ENCODE measurements at places on chromosomes 7 and 10.

DNA sequence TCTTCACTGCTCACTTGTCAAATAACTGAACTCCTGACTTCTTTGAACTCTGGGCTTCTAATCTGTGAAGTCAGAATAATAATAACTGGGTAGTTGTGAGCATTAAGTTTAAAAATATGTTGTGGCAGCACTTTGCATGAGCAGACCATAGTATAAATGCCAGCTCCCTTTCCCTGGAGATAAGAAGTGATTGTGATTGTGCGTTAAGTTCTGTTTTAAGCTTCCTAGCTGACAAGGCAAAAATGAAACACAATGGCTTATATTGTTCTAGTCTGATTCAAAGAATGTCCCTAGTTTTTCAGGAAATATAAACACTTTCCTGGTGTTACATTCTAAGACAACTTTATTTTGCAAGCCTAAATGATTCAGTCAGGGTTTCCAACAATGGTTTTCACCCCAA is 61.8 kb downstream of the PTPRE start:
- no peak for DNase-seq

DNA sequence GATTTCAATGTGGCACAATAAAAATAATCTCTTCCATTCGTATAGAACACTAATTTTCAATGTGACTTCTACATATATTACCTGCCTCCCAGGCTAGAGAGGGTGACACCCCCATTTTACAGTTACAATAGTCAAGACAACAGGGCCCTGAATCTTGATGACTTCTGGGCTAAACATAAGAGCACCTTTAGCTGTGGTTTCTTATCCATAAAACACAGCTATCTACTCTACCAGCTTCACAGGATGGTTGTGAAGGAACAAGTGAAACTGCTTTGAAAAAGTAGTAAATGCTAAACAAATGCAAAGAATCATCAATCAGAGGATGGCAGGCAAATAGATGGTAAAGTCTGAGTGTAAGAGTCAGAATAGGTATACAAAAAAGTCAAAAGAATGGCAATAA is 3.6 kb upstream of the TLL2 start:
- DNase-seq: no peak

GRCh38 chr10:107317592-107317991 is 153.1 kb upstream of the SORCS1 start:
- no peak for DNase-seq

GRCh38 chr7:22837308-22837707 is 14.7 kb upstream of the TOMM7 start:
- DNase-seq: no peak

DNA sequence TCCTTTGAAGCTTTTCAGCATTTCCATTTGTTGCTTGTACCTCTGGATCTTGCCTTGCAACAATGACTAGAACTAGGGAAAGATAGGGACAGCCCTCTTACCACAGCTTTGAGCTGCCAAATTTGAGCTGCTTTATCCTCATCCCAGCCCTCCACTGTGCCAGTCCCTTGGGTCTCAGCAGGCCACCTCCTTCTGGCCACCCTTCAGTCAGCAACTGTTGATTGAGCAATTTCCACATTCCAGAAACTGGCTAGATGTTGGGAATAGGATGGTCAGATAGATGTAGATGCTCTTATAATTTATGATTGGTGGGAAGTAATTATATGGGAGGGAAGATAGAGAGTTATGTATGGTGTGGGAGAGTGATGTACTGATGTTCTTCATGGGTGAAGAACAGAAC is 100.1 kb downstream of the ST7 start:
- no peak for DNase-seq
